ENCODE measurements at places on chromosomes 7 and 10. TPM values are rescaled to one million over a fixed set of nuclear protein-coding genes. Genes with fewer than 3 reads are reported as not detected.

The BLNK gene
- total RNA-seq, result 0.44 TPM

The AMZ1 gene
- total RNA-seq, result 0.17 TPM

The ATOH7 gene
- total RNA-seq, result not detected

The C10orf67 gene
- not detected for total RNA-seq

The NME8 gene
- not detected for total RNA-seq

The ZNF22 gene
- 42.8 TPM for total RNA-seq

All from activated naive CD8-positive, alpha-beta T cell treated with anti-CD3 and anti-CD28 coated beads, Interleukin-2, amount 10 ng/mL, durations not matched to agents 7 days and 5 days (primary cell).